Renal cortex interstitium (tissue), 15 donors: ENCODE measurements at places on chromosomes 5 and 9. TPM values are rescaled to one million over a fixed set of nuclear protein-coding genes. Genes with fewer than 3 reads are reported as not detected.

The ASPN gene
- 14.1 TPM for polyA plus RNA-seq

The C9orf50 gene
- polyA plus RNA-seq = not detected

The PROB1 gene
- 2.4 TPM for polyA plus RNA-seq

The VCAN gene
- 404 TPM for polyA plus RNA-seq

The TRIM52 gene
- polyA plus RNA-seq = 31.8 TPM

The ZNF300 gene
- 40.1 TPM for polyA plus RNA-seq

The SPAAR gene
- polyA plus RNA-seq = 1.3 TPM

The NME5 gene
- polyA plus RNA-seq = 26.3 TPM

The ANKDD1B gene
- polyA plus RNA-seq = 6.7 TPM

The INSL4 gene
- not detected for polyA plus RNA-seq

The ORM2 gene
- polyA plus RNA-seq = not detected

The BNC2 gene
- polyA plus RNA-seq = 9.8 TPM

The GPX8 gene
- 83.1 TPM for polyA plus RNA-seq

The PCDHA1 gene
- polyA plus RNA-seq = not detected

The MARCHF3 gene
- 6.3 TPM for polyA plus RNA-seq

The FABP6 gene
- not detected for polyA plus RNA-seq

The FBXW5 gene
- 58.7 TPM for polyA plus RNA-seq

The NELFB gene
- polyA plus RNA-seq = 55.2 TPM

The BAAT gene
- polyA plus RNA-seq = 0.39 TPM

The TAF1L gene
- polyA plus RNA-seq = 0.09 TPM

The SHISAL2B gene
- 0.37 TPM for polyA plus RNA-seq

The CA9 gene
- polyA plus RNA-seq = 0.85 TPM

The DRD1 gene
- polyA plus RNA-seq = not detected

The GABRA6 gene
- polyA plus RNA-seq = not detected

The SV2C gene
- 0.23 TPM for polyA plus RNA-seq

The LHX3 gene
- not detected for polyA plus RNA-seq

The GCNT1 gene
- polyA plus RNA-seq = 4.8 TPM

The OTULINL gene
- 10.6 TPM for polyA plus RNA-seq

The C9 gene
- polyA plus RNA-seq = 0.27 TPM
